ENCODE measurements at places on chromosomes 16 and 17. TPM values are rescaled to one million over a fixed set of nuclear protein-coding genes. Genes with fewer than 3 reads are reported as not detected.

The TIGD7 gene
- 2.5 TPM for total RNA-seq

The KRT222 gene
- total RNA-seq: 2.7 TPM

The ANKRD13B gene
- 3.8 TPM for total RNA-seq

The LASP1 gene
- 98.6 TPM for total RNA-seq

The KRT39 gene
- total RNA-seq: not detected

The GJC1 gene
- 1.2 TPM for total RNA-seq

The PLCD3 gene
- 4.6 TPM for total RNA-seq

The NAGLU gene
- 26.8 TPM for total RNA-seq

The SHISA6 gene
- total RNA-seq: 0.16 TPM

The HOXB1 gene
- not detected for total RNA-seq

The KRTAP2-1 gene
- not detected for total RNA-seq

The C16orf92 gene
- not detected for total RNA-seq

The ZNF500 gene
- total RNA-seq: 6.6 TPM

The RNF166 gene
- 10.9 TPM for total RNA-seq

The CTCF gene
- total RNA-seq: 17.5 TPM
